Renal pelvis (tissue), 12 donors: ENCODE measurements at places on chromosomes 16 and 17. TPM values are rescaled to one million over a fixed set of nuclear protein-coding genes. Genes with fewer than 3 reads are reported as not detected.

HSDL1 gene
- polyA plus RNA-seq: 42.5 TPM

TMC8 gene
- 2.5 TPM for polyA plus RNA-seq

ZC3H7A gene
- 66.4 TPM for polyA plus RNA-seq

MED9 gene
- 22.6 TPM for polyA plus RNA-seq

CENPV gene
- 90.3 TPM for polyA plus RNA-seq

CCL15 gene
- 10.5 TPM for polyA plus RNA-seq

TEKT5 gene
- 0.29 TPM for polyA plus RNA-seq

NR1D1 gene
- 4.2 TPM for polyA plus RNA-seq

SLC52A1 gene
- 0.42 TPM for polyA plus RNA-seq

GRCh38 chr17:36460265-36460937 lies 26.1 kb upstream of the ZNHIT3 start:
- DNase-seq: no peak

DNA sequence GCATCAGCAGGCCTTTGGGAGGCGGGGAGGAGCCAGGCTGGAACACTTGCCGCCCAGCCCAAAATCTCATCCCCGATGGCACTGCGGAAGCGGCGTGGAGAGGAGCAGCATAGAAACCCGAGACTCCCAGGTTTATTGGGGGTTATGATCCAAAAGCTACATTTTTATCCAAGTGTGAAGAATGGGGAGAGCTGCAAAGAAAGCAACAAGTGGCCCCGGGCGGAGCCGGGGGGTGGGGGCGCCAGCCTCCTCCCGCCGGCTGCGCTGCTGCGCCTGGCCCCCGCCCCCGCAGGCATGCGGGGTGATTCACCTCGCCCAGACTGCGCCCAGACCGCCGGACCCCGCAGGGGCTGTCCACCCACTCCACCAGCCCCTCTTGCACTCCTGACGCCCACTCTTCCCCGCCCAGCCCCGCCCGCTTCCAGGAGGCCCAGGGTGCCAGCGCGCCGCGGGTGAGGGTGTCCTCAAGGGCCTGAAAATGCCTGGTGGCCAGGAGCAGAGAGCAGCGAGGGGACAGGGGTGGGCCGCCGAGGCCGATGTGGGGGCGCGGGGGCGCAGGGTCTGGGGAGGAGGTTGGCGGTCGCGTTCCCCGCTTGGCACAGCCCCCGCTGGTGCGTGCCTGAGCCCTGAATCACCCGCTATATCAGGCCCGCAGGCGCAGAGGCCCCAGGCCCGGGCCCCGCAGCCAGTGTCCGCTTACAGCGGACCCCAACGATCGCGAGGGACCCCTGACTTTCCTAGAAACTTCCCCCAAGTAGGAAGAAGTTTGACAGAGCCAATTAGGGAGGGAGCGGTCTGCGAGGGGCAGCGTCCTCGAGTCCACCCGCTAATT lies 1.3 kb downstream of the CAVIN1 start:
- no peak for DNase-seq

DNA sequence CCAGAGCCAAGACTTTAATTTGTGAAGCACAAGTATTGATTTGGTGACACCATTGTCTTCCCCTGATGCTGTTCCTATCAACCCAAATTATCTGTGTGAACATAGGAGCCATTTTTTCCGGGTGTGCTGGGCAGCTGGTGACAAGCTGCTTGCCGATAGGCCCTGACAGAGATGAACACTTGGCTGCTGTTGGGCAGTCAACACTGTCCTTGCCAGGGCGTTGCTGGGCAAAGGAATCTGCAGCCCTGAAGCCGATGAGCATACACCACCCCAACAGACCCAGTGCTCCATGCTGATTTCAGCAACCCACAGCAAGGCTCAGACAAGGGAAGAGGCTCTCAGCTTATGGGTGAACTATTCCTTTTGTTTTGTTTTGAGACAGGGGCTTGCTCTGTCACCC lies 105.4 kb downstream of the YPEL2 start:
- no peak for DNase-seq

- DNase-seq: no peak
Measured at GRCh38 chr16:20323591-20324117, 3.7 kb downstream of the GP2 start.

DNA sequence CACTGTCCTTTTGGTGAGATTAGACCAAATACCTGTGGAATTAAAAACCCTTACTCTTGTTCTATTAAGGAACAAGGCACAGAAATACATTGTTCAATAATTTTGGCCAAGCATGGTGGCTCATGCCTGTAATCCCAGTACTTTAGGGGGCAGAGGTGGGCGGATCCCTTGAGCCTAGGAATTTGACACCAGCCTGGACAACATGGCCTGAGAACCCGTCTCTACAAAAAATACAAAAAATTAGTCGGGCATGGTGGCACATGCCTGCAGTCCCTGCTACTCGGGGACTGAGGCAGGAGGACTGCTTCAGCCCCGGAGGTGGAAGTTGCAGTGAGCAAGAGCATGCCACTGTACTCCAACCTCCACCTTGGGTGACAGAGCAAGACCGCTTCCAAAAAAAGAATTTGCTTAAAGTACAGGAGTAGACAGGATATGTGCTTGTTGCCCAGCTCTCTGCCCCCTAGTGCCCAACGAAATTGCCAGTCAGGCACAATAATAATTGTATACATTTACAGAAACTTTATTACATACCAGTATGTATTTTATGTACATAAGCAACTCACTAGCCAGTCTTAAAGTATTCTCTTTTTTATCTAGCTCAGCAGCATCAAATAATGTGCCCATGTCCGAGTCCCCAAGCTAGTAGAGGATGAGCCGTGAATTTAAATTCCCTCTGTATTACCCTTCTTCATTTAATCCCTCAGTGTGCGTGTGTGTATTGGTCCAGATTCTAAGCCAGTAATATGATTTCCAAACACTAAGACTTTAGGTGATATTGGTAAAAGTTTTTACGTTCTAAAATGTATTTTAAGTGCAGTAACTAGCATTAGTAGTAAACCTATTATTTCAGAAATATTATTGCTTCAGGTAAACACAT lies 1.4 kb downstream of the THUMPD1 start:
- DNase-seq: no peak

- DNase-seq: no peak
Measured at GRCh38 chr16:79170555-79171246, 429.8 kb downstream of the MAF start.

DNA sequence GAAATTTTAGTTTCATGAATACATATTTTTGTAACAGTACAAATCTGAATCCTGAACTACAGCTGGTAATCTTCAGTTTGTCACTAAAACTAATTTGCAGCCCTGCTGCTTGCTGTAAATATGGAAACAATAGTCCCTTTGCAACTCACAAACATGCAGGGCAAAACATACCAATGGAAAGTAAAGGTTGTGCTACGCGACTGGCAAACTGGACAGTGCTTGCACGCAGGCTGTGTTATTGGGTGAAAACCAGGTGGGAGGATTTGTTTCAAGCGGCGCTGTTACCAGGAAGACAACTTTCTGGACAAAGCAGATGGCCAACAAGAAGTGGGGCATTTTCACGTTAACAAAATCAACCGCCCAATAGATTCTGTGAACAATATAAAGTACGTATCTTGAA lies 93.5 kb downstream of the CDYL2 start:
- no peak for DNase-seq

GRCh38 chr17:6402258-6402657 lies 32.7 kb downstream of the AIPL1 start:
- DNase-seq: no peak

GRCh38 chr17:34199932-34200534 lies 55.1 kb upstream of the CCL2 start:
- peak; percentile 73 for DNase-seq

DNA sequence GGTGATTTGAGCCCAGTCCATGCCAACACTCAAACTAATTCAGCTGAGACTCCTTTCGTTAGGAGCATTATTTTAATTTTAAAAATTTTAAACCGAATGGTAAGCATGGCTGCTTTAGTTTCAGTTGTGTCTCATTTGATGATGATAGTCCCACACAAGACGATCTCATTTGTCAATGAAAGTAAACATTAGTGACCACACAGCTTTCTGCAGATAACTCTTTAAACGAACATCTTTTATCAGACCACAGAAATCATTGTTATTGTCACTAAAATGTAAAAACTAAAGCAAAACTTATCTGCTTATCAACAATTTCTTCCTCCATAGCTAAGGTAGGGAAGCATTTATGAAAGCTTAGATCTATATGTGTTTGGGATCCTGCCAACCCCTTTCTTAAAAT lies 382.2 kb downstream of the ZFHX3 start:
- DNase-seq: no peak

- no peak for DNase-seq
Measured at GRCh38 chr16:1634541-1634940, 22.4 kb downstream of the CRAMP1 start.

DNA sequence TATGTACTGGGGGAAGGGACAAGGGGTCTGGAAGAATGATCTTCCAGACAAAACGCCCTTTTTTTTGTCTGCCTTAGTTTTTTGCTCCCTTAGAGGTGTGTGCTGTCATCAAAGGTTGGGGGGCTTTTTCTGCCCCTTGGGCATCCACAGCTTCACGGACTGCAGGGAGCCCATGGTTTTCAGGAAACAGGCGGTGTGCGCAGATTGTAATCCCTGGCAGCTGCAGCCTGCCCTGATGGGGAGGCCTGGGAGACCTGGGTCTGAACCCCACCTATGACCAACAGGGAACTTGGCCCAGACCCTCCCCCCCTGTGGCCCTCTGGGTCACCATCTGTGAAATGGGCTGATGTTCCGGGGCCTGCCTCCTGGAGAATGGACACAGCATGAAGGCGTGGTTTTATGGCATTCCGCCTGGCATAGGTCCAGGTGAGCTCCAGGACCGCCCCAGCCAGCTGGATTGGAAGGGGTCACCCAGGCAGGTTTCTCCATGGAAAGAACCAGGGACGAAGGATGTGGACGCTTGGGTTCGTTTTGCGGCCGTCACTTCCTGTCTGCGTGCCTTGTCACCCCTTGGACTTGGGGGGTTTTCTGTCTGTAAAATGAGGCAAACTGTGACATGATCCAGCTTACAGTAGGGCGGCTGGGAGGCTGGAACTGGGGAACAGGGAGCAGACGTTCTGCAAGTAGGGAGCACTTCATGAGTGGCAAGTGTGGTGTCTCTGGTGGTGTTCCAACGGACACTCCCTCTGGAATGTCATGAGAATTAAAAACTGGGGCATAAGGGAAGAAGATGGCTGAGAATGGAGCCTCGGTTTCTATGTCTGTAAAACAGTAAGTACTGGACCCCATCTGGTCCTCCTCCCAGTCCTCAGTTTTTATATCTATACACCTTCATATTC lies 1.5 kb downstream of the CPNE2 start:
- no peak for DNase-seq

GRCh38 chr16:59880611-59881010 lies 1146.5 kb upstream of the GOT2 start:
- no peak for DNase-seq

GRCh38 chr16:27333549-27333948 lies 19.8 kb downstream of the IL4R start:
- DNase-seq: no peak

- DNase-seq: no peak
Measured at GRCh38 chr17:6508519-6509030, 47.8 kb downstream of the PITPNM3 start.

- DNase-seq: no peak
Measured at GRCh38 chr16:86391984-86392383, 118.3 kb upstream of the FOXF1 start.

DNA sequence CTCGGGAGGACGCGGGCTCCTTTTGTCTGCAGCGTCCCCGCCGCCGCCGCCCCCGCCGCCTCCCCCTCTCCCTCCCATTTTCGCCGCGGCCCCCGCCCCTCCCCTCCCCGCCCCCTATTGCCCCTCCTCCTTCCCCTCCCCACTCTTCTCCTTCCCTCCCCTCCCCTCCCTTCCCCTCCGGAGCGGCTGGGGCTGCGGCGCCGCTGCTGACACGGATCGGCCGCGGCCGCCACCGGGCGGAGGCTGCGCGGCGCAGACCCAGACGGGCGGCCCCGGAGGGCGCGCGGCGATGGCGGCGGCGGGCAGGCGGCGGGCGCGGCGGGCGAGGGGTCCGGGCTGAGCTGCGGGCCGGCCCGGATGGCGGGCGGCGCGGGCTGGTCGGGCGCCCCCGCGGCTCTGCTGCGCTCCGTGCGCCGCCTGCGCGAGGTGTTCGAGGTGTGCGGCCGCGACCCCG lies at the start of gene RAB11FIP4:
Gene RAB11FIP4, plus strand, starts transcription at position 180 of the 454 bp plus-strand sequence. Its CDS starts 178 bp downstream, at position 358.
- peak; percentile 23 for DNase-seq

- no peak for DNase-seq
Measured at GRCh38 chr16:2054543-2055245, 6.9 kb downstream of the TSC2 start.

- DNase-seq: peak; percentile 73
Measured at GRCh38 chr17:12230481-12231354, 210.0 kb downstream of the MAP2K4 start.

- DNase-seq: no peak
Measured at GRCh38 chr16:89493776-89494175, 3.4 kb upstream of the ANKRD11 start.

DNA sequence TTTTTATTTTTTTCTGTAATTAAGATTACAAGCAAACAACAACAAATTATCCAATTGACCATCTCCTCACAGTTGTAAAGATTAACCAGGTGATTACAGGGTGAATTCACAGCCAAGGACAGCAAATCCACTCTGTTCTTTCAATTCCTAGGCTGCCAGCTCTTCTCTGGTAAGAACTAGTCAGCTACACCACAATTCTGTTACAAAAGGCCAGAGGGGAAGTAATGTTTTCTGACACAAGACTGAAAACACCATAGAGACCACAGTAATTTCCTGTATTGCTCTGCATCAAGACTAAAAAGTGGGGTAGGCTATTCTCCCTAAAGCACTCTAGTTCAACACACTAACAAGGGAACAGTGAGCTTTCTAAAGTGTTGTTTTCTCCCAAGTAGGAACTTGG lies 10.6 kb downstream of the CA10 start:
- no peak for DNase-seq

- no peak for DNase-seq
Measured at GRCh38 chr16:73108195-73108963, 60.5 kb upstream of the ZFHX3 start.

- no peak for DNase-seq
Measured at GRCh38 chr17:14762736-14763479, 462.0 kb downstream of the HS3ST3B1 start.

DNA sequence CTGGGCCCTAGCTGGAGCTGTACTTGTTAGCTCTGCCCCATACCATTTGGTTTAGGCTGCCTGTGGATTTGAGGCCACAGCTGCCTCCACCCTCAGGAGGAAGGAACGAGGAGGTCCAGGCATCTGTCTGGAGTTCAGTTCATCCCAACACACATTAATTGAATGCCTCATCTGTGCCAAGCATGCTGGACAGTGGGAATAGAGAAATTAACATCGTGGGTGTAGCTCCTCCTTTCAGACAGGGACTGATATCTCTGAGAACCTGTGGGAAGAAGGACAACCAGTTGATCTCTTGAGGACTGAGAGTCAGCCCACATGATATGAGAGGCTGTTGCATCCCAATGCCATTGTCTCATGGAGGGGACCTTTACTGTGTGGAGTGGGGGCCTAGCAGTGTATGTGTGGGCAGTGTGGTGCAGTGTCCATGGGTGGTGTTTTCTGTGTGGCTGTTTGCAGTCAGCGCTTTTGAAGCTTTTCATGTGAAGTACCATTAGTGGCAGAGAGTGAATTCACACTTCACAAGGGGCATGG lies 29.4 kb upstream of the DDX52 start:
- DNase-seq: no peak

GRCh38 chr17:2946144-2946543 lies 117.3 kb downstream of the OR1D5 start:
- no peak for DNase-seq

- no peak for DNase-seq
Measured at GRCh38 chr16:15946257-15947044, 3.0 kb upstream of the ABCC1 start.
